ENCODE measurements at places on chromosomes 5 and 9. TPM values are rescaled to one million over a fixed set of nuclear protein-coding genes. Genes with fewer than 3 reads are reported as not detected.

- H3K27me3 ChIP-seq, result no peaks in the 10 kb centered on the region
- DNase-seq, result no peak
- no peak overlapping the region for H3K4me3 ChIP-seq
- H3K4me1 ChIP-seq, result no peaks in the 10 kb centered on the region
- H3K27ac ChIP-seq, result no peak overlapping the region
Observed at GRCh38 chr5:4579679-4580078, 560.5 kb upstream of the ADAMTS16 start.

DNA sequence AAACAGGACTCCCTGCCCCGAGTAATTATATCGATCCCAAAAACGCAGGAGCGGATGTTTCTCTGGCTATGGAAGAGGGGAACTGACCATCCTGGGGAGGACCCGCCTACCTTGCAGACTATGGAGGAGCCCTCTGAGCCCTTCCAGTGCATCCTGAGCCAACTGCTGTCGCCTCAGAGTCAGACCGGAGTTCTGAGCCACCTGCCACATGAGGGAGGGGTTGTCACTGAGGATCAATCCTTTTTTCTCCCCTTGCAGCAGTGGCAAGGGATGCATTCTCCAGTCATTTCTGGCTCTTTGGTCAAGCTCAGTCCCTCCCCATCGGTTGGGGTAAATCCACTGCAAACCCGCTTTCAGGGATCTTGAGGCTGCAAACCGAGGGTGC lies 709 bp downstream of the FANCG start:
- H3K4me1 ChIP-seq, result peaks cover 15% of the 10 kb centered on the region
- no peaks in the 10 kb centered on the region for H3K36me3 ChIP-seq
- H3K4me3 ChIP-seq, result peak overlapping the region; percentile 82
- no peak for DNase-seq
- no peaks in the 10 kb centered on the region for H3K27me3 ChIP-seq

DNA sequence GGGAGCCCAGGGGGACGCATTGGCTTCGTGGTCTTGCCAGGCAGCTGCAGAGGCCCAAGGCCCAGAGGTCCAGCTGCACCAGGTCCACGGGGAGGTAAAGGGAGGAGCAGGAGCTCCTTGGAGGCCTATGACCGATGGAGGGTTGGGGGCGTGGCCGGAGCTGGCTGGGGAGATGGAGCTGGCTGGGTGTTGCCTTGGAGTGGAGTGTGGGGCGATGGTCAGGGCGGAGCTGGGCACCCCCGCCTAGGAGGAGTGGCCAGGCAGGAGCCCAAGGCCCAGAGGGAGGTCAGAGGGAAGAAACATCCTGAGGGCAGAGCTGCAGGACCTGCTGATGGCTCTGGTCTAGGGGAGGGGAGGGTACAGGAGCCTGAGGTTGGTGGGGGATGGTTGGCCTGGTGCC lies 44.6 kb downstream of the KCNT1 start:
- H3K36me3 ChIP-seq, result no peaks in the 10 kb centered on the region
- DNase-seq, result no peak
- H3K4me1 ChIP-seq, result peaks cover 36% of the 10 kb centered on the region
- no peaks in the 10 kb centered on the region for H3K27me3 ChIP-seq
- H3K4me3 ChIP-seq, result no peak overlapping the region

DNA sequence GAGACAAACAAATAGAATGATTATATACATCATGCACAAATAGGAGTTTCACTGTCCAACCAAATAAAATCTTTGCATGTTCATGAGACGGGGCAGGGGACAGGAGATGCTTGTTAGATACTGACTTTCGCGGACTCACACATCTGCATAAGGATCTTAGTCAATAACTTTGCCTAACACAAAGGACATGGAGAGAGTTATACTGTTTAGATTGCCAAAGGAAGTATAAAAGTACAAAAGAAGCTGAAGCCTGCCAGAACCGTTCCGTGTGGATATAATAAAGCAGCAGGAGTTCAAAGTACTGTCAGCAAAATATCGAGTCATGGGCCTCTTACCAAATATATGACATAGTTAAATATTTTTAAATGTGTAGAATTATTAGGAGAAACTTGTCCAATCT lies 1148.4 kb downstream of the EFNA5 start:
- H3K27me3 ChIP-seq, result no peaks in the 10 kb centered on the region
- H3K27ac ChIP-seq, result no peak overlapping the region
- H3K4me1 ChIP-seq, result no peaks in the 10 kb centered on the region

DNA sequence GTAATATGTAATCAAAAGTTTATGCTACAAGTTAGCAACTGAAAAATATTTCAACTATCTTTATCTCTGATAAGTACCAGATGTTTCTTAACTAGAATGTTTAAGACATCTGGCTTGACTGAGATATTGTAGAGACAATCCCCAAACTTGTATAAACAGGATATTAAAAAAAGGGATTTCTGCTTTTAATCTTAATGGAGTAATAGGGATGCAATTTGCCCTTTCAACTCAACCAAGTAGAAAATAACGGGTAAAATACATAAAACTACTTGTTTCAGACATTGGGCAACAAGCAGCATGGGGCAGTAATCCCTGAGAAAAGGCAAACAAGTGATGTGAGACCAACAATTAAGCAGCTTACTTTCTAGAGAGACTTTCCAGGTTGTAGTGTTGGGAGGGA lies 9.4 kb upstream of the ADAMTS12 start:
- H3K4me1 ChIP-seq, result no peaks in the 10 kb centered on the region
- no peak overlapping the region for H3K4me3 ChIP-seq
- no peaks in the 10 kb centered on the region for H3K27me3 ChIP-seq
- no peak overlapping the region for H3K27ac ChIP-seq
- DNase-seq, result no peak
- no peaks in the 10 kb centered on the region for H3K36me3 ChIP-seq

DNA sequence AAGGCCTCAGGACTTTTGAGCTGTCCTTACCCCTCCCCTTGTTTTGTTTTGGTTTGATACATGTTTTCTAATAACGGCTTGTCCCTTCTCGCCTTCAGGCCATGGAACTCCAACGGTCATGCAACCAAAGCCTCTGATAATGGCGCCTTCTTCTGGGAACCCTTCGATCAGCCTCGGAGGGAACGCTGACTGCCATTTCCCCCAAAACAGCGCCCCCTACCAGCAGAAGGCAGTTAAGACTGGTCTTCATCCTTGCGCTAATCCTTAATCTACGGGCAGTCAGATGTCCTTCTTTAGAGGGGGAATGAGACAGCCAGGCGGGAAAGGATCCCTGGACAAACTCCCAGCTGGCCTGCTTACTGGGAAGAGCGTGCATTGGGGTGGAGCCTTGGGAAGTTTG lies 276.6 kb downstream of the ICE1 start:
- no peak overlapping the region for H3K4me3 ChIP-seq
- DNase-seq, result no peak
- H3K27me3 ChIP-seq, result no peaks in the 10 kb centered on the region
- H3K36me3 ChIP-seq, result no peaks in the 10 kb centered on the region

GRCh38 chr5:77852514-77853352 lies 76.6 kb upstream of the TBCA start:
- H3K27me3 ChIP-seq, result peaks cover 19% of the 10 kb centered on the region
- peak overlapping the region; percentile 57 for H3K4me3 ChIP-seq
- no peak overlapping the region for H3K27ac ChIP-seq
- H3K36me3 ChIP-seq, result no peaks in the 10 kb centered on the region

DNA sequence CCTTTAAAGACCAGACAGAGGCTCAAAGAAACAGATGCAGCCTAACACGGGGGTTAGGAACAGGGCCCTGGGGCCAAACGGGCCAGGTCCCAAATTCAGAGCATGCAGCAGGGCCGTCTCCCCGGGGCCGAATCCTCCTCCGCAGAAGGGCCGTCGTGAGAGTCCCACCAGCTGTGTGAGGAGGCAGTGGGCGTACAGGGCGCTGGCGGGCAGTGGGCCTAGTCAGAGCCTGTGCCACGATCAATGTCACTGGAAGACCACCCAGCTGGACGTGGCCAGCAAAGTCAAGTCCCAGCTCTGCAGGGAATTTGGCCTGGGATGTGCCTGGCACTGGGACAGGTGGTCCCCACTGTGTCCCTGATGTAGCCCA lies 15.8 kb upstream of the FCN2 start:
- DNase-seq, result no peak
- H3K4me3 ChIP-seq, result no peak overlapping the region
- peaks cover 5% of the 10 kb centered on the region for H3K27me3 ChIP-seq
- H3K4me1 ChIP-seq, result peaks cover 4% of the 10 kb centered on the region

GRCh38 chr9:33748633-33749304 lies 46.6 kb upstream of the PRSS3 start:
- no peaks in the 10 kb centered on the region for H3K36me3 ChIP-seq
- H3K27me3 ChIP-seq, result peaks cover 42% of the 10 kb centered on the region
- no peak overlapping the region for H3K4me3 ChIP-seq
- DNase-seq, result no peak

GRCh38 chr5:135005076-135005475 lies 29.0 kb downstream of the PITX1 start:
- H3K27ac ChIP-seq, result no peak overlapping the region
- DNase-seq, result no peak
- H3K4me3 ChIP-seq, result no peak overlapping the region
- H3K27me3 ChIP-seq, result no peaks in the 10 kb centered on the region
- no peaks in the 10 kb centered on the region for H3K4me1 ChIP-seq

DNA sequence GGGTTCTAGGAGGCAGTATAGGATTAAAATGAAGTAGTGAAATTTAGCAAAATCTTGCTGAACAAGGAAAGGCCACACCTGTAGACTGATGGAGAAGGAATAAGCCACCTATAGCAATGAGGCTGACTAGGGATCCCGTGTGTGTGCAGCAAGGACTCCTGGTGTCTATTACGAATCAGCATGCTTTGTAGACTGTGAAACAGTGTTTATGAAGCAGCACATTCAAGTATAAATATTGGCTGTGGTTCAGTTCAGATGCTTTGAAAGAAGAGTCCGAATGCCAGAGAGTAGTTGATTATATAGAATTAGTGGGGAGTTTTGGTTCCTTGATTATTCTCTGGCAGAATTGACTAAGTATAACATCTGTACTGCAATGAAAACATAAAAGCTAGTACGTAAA lies 41.8 kb downstream of the CAST start:
- H3K36me3 ChIP-seq, result no peaks in the 10 kb centered on the region
- H3K27ac ChIP-seq, result peak overlapping the region; percentile 98
- H3K4me1 ChIP-seq, result peaks cover 87% of the 10 kb centered on the region
- DNase-seq, result peak; percentile 27
- peak overlapping the region; percentile 63 for H3K4me3 ChIP-seq

DNA sequence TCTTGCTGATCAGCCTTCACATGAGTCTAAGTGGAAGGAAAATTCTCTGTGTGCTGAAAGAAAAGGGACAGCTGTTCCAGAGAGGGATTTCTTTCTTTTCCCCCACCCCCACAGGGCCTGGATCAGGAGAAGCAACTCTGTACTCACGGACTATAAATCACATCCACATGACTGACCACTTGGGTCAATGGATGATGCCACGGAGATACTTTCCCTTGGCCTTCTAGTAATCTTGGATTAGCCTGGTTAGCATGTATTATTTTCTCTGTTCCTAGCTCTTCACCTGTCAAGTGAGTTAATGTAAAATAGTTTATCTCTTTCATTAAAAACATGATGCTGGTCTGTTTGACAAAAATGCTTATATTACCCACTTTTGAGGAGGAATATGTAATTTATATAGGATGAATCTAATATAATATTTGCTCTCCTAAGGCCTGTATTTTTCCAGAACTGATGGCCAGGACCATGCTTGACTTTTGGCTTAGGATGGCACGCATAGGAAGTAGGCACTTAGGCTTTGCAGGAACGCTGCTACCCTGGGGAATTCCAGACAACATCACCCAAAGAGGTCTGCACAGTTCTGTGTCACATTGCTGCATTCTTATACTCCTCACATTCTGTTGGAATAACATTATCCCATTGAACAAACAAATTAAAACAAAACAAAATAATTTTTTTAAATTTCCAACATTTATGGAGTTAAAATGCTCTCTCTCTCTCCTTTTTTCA lies 892.1 kb downstream of the TLE1 start:
- H3K36me3 ChIP-seq, result no peaks in the 10 kb centered on the region
- no peak for DNase-seq
- H3K4me1 ChIP-seq, result peaks cover 16% of the 10 kb centered on the region
- H3K27me3 ChIP-seq, result no peaks in the 10 kb centered on the region

DNA sequence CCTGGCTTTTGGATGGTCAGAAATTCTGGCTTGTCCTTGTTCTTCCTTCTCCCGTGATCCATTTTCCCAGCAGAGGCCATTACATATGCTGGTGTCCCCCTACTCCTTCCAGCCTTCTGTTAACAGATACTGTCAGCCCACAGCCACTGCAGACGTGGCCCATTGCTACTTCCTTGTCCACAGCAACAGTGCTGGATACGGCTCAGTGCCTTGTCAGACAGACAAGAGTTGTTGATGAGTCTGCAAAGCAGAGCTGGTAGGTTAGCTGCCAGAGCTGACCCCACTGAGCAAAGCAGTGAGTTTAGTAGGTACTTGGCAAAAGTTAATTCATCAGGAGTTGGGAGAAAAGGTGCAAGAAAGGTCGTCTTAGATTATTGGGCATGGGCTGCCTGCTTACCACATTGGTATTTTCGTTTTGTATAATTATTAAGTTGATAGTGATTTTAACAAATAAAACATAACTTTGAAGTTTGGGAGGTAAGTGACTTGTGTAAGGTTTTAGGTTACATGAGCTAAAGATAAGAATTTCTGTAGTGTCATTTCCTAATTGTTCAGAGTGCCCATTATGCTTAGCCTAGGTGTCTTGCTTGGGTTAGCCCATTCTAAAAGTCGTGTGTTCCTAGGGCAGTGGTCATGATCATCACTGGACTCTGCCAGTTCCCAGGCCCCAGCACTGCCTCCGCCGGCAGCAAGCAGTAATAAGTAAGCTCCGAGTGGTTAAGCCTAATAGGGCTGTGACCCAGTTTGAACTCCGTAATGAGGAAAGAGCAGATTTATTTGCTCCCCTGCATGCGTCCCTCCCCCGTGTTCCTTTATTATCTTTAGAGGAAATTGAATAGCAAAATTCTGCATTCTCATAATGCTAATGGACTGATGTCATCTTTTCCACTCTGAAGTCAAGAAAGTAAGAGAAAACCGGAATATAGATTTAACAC lies 292.0 kb downstream of the FANCC start:
- H3K27ac ChIP-seq, result peak overlapping the region; percentile 95
- DNase-seq, result peak; percentile 80
- H3K27me3 ChIP-seq, result no peaks in the 10 kb centered on the region
- no peak overlapping the region for H3K4me3 ChIP-seq
- peaks cover 97% of the 10 kb centered on the region for H3K4me1 ChIP-seq

- no peaks in the 10 kb centered on the region for H3K36me3 ChIP-seq
- H3K27me3 ChIP-seq, result no peaks in the 10 kb centered on the region
- no peak overlapping the region for H3K27ac ChIP-seq
- peaks cover 41% of the 10 kb centered on the region for H3K4me1 ChIP-seq
- no peak for DNase-seq
Observed at GRCh38 chr9:79663878-79664277, 92.1 kb downstream of the TLE4 start.

DNA sequence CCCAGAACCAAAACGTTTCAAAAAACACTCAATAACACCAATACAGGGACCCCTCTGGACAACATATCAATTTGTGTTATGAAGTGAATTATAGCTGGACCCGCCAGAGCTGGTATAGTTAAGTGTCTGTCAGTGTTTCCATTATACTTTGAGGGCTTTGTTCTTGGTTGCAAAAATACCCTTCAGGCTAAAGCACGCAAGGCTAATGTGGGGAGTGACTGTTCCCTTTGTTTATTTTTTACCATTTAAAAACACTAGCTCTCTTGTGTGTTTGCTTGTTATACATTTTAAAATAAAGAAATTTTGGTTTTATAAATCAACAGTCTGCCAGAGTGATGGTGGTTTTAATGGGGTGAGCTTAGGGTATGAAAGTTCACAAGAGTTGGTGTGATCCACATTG lies 859.5 kb downstream of the PTPRD start:
- DNase-seq, result no peak
- H3K4me3 ChIP-seq, result no peak overlapping the region
- no peaks in the 10 kb centered on the region for H3K36me3 ChIP-seq
- no peaks in the 10 kb centered on the region for H3K27me3 ChIP-seq

Gene RLN1
- not detected for total RNA-seq

Gene ANKRD20A1
- total RNA-seq, result not detected

Gene CLIC3
- not detected for total RNA-seq

Gene OR1J2
- total RNA-seq, result not detected

Gene CTXN3
- not detected for total RNA-seq

Gene SLC6A7
- total RNA-seq, result 0.07 TPM

Gene CRB2
- not detected for total RNA-seq

Measured in gastrocnemius medialis (tissue), 4 donors.